Stimulated activated CD8-positive, alpha-beta memory T cell treated with anti-CD3 and anti-CD28 coated beads, Interleukin-4, amount 100 ng/mL, for 24 hours (primary cell): ENCODE measurements at places on chromosomes 12 and 14.

GRCh38 chr12:1635301-1636095, 6.5 kb downstream of the WNT5B start:
- no peak for DNase-seq

DNA sequence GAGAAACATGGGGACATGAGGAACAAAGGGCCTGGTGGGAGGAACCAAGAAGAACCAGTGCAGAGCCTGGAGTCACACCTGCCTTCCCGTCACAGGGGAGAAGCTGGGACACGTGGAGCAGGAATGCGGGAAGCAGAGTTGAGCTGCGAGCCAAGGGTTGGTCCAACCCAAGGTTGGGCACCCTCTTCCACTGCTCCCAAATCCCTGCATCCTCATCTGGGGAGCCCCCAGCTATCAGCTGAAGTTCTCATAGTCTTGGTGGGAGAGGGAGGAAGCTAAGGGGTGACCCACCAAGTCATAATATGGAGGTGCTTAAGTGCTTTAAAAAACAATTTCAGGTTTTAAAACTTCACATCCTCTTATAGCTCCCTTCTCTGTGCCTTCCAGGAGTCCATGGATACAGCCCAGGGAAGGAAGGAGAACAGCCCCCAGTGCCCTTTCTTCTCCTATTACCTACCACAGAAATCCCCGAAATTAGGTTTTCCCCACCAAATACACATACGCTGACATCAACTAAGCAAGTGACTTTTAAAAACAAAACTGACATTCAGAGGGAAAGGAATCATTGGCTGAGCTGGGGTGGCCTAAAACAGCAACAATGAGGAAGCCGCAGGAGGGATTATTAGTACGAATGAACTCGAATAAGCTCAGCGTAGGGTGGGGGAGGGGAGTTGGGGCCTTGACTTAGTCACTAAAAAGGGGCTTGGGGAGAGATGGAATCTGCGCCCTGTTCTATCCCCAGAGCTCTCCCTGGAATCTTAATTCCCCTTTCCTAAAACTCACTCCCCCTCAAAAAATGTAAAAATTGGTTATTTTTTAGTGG, 4.5 kb downstream of the MYL6 start:
- no peak for DNase-seq

- no peak for DNase-seq
These were observed 403.8 kb downstream of the PCNX1 start for GRCh38 chr14:71311061-71311460.

- no peak for DNase-seq
These were observed 53.3 kb downstream of the BEGAIN start for GRCh38 chr14:100533656-100534485.

DNA sequence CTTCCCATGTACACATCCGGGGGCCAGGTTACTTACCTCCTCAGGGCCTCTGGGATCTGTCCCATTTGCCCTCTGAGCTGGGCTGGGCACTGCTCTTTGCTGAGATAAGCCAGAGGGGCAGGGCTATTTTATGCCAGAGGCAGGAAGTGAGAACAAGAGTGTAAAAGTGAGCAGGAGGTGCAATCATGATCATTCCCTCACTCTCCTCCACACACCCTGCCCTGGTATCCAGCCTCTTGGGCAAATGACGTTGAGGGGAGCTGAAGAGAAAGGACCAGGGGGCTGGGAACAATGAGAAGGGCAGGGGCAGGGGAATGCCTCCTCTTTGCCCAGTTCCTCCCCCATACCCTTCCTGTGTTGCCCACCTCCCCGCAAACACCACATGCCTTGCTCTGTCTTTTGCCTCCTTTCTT, 4.2 kb downstream of the LPAR5 start:
- no peak for DNase-seq

- no peak for DNase-seq
These were observed 525.4 kb downstream of the FUT8 start for GRCh38 chr14:65937960-65938316.

DNA sequence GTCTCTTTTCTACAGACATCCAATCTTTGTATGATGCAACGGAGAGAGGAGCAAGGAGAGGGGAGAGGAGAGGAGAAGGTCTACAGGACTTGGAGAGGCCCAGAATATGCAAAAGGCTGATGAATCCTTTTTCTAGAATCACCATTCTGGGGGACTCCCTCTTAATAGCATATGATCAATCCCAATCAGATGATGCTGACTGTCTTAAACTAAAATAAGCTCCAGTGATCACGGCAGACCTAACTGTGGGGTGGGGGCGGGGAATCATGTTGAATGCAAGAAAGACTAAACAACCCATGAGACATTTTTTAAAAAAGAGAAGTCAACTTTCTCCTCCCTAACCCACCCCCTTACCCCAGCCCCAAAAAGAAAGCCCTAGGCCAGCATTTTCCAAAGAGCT, 33.4 kb downstream of the BTBD7 start:
- no peak for DNase-seq

GRCh38 chr12:43540470-43540869, 11.5 kb downstream of the ADAMTS20 start:
- DNase-seq, result no peak

- no peak for DNase-seq
These were observed 38.9 kb downstream of the NELL2 start for GRCh38 chr12:44837114-44837755.

DNA sequence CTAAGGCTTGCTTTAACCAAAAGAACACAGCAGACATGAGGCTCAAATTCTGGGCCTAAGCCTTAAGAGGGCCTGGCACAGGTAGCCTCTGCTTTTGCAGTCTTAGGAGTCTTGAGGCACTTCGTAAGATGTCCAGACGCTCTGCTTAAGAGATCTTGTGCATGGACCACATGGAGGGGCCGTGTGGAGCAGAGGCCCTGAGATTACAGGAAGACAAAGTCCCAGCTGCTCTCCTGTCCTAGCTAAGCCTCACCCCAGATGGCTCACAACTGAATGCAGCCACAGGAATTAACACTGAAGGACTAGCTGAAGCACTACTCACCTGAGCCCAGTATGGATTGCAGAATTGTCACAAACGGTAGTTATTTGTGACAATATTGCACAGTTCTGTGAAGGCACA, 446.0 kb downstream of the PDZRN4 start:
- DNase-seq, result no peak

GRCh38 chr12:75041472-75041871, 168.2 kb downstream of the KCNC2 start:
- no peak for DNase-seq

GRCh38 chr12:48958049-48958388, 732 bp upstream of the ARF3 start:
- DNase-seq, result no peak

- DNase-seq, result no peak
These were observed 103.6 kb downstream of the NTF3 start for GRCh38 chr12:5535541-5535940.

DNA sequence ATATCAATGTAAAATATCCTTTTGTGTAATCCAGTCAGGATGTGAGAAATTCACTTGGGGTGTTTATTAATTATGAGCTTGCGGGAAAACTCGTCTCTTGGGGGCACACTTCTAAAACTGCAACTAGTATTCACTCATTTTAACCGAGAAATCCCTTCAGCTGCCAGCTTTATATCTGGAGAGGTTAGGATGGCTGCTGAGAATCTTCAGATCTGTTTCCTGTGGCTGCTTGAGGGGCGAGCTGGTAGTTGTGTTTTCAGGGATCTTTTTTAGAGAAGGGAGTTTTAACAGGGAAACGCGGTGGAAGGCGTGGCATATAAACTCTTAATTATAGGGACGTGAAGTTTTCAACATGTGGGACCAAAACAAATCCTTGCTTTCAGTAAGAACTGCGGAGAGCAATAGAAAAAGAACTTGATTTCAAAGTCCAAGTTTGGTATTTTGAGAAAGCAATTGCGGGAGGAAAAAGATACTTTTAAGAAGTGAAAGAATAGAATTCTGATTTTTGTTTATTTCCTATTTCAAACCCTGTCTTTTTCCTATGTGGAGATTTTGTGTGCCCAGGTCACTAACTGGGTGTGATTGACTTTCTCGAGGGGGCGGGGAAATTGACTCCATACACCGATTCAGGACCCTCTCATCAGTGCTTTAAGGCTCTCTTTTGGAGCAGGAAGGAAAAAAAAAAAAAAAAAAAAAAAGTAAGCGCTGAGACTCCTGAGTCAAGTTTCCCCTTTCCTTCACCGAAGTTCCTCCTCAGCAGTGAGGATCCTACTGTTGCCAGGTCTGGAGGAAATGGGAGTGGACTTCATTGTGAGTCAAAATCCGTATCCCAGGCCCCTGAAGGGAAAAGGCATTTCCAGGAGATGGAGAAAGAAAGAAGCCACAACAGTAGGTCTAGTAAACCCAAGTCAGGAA, 1.1 kb downstream of the PPFIBP1 start:
- DNase-seq, result no peak

- DNase-seq, result no peak
These were observed 192.7 kb downstream of the BTG1 start for GRCh38 chr12:91952916-91953315.

- no peak for DNase-seq
These were observed 5.3 kb upstream of the RBM19 start for GRCh38 chr12:113971392-113971791.

DNA sequence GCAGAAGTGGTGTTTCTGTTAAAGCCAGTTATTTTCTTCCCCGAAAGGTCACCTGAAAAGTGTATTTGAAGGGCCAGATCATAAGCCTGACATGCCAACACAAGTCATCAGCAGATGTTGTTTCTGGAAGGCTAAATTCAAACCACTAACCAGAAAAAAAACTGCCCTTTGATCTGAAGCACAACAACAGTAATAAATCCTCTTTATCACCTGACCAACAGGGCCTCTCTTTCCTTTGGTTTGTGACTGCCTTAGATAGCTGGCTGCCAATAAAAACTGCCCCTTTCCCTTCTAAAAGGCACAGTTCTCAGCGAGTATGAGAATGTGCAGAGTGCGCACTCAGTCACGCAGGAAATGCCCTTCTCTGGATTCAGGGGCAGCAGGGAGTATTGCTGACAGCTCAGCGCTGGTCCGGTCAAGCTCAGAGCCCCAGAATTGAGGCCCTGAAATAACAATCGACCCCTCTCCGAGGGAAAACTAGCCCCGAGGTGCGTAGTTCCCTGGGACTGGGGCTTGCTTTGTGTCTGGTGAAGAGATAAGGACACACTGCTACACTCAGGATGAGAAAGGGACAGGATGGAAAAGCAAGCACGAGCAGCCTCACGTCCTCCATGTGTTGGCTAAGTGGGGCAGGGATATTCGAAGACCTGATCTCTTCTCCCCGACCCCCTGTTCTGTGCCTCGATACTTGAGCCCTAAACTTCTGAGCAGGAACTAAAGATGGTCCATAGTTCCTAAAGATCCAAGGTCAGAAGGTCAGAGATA, 184.2 kb upstream of the GZMB start:
- no peak for DNase-seq

DNA sequence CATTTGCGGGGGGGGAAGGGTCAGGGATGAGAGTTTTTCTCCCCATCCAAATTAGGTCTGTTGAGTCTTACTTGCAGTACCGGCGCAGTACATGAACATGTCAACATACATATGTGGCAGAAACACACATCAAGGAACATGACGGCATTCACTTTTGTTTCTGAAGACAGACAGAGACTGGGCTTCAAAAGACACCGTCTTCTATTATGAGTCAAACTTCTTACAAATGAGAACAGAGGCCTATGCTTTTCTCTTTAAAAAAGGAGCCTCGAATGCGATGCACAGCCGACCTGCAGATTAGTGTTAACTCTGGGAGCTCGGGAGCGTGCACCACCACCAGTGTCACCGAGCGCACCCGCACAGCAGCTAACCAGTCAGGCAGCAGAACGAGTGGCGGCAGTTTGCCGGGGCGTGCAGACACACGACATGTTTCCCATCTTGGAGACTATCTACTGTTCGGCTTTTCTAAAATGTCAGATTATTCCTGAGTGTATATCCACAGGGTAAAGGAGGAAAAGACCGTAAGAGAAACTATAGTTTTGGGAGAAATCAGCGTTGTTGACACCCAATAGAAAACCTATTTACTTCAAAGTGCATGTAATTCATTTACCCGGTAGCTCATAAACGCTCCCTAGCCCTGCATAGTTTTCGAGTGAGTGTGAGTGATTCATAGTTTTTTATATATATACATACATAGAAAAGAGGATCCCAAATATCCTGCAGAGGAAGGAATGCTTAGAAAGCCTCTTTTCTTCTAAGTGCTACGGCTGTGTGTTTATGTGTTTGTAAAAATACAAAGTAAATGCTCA, 33.0 kb downstream of the UBR7 start:
- DNase-seq, result no peak

- DNase-seq, result no peak
These were observed 80.1 kb upstream of the PDZRN4 start for GRCh38 chr12:41108032-41108431.
